Fibroblast of skin of right biceps (primary cell): ENCODE measurements at places on chromosomes 12 and 14.

GRCh38 chr14:105483300-105484068, 3.2 kb upstream of the CRIP1 start:
- no peak for DNase-seq

GRCh38 chr14:75833326-75834020, 148.3 kb downstream of the TGFB3 start:
- DNase-seq, result no peak

DNA sequence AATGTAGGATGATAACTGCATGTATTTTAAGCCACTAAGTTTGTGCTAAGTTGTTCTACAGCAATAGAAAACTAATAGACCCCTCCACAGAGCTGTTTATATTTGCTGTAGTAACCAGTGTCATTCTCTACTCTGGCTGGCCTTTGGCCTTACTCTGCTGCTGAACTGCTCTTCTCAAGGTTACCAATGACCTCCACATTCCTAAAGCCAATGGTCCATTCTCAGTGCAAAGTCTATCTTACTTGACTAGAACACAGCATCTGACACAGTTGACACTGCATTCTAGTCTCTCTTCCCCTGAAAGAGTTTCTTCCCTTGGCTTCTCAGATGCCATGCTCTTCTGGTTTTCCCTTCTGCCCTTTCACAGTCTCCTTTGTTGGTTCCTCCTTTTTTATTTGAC, 154.8 kb upstream of the CRY1 start:
- no peak for DNase-seq

- DNase-seq, result no peak
Observed at GRCh38 chr12:124044809-124045321, 71.8 kb downstream of the ZNF664 start.

- no peak for DNase-seq
Observed at GRCh38 chr12:11686120-11686519, 36.6 kb downstream of the ETV6 start.

DNA sequence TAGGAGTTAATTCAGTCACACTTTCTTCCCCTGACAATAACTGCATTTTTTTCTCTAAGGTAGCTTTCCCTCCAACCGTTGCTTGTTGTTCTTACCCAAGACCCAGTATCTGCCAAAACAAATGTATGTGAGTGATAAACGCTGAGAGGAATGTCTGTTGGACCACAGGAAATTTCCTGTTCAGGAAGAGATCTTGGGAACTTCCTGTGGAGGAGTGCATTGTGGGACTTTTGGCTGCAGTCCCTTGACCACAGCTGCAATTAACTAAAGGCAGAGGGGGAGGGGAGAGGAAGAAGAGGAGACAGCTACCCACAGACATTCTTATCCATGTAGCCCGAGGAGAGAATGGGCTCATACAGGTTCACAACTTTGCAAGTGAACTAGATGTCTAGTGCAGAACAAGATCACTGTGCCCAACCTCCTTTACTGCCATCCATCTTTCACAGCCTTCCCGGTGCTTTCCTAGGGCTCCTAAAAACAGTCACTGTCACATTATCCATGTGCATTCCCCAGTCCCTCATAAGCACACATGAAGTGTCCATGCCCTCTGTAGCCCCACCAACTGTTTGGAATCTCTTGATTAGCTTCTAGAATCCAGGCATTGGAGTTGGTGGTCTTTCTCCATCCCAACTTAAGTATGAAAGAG, 149.5 kb downstream of the ETV6 start:
- DNase-seq, result peak; percentile 98
